Mucosa of descending colon (tissue), 3 donors: ENCODE measurements at places on chromosomes 16 and 17.

GRCh38 chr17:56913000-56913311, 893 bp downstream of the TRIM25 start:
- no peak for DNase-seq

- no peak for DNase-seq
Measured at GRCh38 chr17:20987511-20987910, 55.3 kb downstream of the USP22 start.

DNA sequence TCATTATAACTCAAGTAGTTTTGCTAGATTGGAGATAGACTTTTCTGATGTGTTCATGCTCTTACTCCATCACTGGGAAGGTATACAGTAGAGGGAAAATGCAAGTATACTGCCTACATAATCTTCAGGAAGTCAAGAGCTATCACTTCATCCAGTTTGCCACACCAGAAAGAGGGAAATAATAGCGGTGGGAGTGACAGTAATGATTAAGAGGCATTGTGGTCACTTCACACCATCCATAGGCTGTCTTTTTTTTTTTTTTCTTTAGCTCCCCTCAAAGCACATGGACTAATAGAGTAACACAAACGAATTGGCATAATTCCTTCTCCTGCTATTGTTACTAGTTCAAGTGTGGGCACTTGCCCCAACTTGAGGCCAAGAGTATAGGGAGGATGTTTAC, 28.4 kb upstream of the HLF start:
- no peak for DNase-seq

DNA sequence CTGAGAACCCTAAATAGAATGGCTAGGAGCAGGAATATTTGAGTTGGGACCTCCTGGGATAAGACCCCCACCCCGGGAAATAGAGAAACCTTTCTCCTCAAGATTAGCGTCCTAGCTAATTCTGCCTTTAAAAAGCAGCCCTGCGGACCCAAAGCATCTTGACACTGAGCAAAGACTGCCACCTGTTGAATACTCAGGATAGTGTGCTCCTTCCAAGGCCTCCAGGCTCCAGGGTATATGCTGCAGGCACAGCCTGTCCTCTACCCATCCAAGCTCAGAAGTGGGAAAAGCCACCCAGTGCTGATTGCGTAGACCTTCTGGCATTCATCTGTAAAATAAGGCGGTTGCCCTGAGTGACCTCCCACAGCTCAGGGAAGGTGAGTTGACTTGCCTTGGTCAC, 456.2 kb upstream of the DYNLRB2 start:
- peak; percentile 60 for DNase-seq

DNA sequence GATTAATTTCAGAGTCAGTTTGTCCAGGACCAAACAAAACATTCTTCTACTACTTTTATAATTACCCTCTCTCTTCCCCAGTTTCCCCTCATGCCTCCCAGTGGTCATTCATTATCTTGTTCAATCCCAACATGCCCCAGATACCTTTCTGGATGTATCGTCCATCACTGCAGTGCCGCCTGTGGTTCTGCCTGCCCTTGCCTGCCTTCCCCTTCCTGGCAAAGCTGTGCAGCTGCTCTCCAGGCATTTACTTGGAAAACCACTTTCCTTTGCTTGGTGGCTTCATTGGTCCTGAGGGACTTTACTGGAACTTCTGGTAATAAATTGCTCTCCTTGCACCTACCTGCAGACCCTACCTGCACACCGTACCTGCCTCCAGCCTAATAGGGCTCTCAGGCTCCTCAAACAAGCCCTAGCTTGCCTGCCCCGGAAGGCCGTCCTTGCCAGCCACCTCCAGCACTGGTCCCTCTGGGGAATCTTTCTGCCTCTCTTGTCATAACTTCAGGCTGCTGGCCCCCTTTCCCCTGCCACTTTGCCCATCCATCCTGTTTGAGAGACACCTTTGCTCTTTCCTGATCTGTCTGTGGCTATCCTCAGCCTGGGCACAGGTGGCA, 19.5 kb upstream of the MSI2 start:
- DNase-seq, result no peak

- DNase-seq, result no peak
Measured at GRCh38 chr16:49248227-49248626, 33.4 kb downstream of the CBLN1 start.

GRCh38 chr17:63478814-63479494, 2.1 kb downstream of the ACE start:
- DNase-seq, result peak; percentile 91

- peak; percentile 73 for DNase-seq
Measured at GRCh38 chr16:4511441-4512082, 27.0 kb downstream of the CDIP1 start.

- DNase-seq, result no peak
Measured at GRCh38 chr16:65781363-65781762, 585.1 kb upstream of the CDH5 start.

- DNase-seq, result no peak
Measured at GRCh38 chr17:39996800-39997199, 16.2 kb downstream of the PSMD3 start.

DNA sequence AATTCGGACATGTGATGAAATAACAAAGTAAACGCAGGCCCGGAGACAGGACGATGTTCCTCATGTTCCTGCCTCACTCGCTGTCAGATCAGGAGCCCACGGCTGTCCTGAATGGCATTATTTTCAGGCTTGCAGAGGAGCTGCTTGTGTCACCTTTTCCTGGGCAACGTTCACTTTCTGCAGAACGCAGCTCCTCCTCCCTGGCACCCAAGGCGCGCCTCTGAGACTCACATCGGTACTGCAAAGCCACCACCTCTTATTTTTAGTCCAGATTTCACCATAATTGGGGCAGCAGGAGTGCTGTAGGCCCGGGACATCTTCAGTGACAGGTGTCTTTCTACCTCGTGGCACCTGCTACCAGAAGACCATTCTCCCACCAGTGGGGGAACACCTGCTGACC, 8.0 kb upstream of the C16orf96 start:
- DNase-seq, result no peak

DNA sequence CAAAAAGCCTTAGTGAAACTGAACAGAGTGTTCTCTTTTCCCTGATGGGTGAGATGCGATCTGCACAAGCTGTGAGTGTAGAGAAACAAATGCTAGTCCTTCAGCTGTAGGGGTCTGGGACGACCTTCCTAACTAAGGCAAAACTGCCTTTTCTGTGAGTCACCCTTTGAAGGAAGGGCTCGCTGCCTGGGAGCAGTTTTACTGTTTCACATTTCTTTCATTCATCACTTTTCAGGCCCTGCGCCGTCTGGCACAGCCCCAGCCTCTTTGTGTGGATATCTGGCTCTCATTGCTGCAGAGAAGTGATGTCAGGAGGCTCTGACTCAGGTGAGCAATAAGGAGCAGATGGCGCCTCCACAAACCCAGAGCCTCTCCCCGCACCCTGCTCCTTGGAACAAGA, 57.4 kb downstream of the HS3ST3A1 start:
- no peak for DNase-seq

GRCh38 chr17:7425756-7426155, 340 bp downstream of the SPEM2 start:
- DNase-seq, result no peak

DNA sequence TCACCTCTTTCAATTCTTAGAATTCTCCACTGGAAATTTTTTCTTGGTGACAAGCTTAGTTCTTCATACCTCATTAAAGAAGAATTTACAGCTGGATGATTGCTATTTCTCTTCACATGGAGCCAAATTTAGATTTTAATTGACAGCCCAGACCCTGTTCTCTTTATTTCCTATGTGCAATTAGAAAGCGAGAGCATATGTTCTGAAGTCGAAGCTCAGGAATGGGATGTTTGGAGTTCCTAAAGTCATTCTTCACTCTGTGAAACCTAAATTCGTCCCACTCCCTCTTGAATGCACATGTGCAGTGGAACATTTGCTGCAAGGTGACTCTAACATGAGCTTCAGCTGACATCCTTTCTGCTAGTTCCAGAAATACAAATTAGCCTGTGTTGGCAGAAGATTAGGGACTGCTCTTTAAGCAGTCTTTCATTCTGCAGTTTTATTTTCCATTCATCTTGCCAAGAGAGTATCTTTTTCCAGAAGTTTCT, 129.3 kb upstream of the KCNJ16 start:
- no peak for DNase-seq

DNA sequence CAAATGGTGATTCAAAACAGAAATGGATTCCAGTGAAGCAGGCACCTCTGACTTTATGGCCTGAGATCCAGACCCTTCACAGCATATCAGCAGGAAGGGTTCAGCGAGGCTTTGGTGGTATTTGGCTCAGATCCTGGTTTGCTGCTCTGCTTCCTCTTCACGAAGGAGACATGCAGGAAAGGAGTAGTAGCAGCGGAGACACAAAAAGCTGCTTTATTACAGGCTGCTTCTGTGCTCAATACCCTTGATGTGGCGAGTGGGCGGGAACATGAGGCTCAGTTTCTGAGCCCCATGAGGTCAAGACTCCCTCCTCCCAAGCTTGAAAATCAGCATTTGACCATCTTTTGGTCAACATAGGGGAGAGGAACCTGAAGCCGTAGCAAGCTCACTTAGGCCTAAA, 213.3 kb upstream of the AXIN2 start:
- DNase-seq, result no peak

- DNase-seq, result no peak
Measured at GRCh38 chr16:5482256-5482655, 384.7 kb upstream of the EEF2KMT start.

GRCh38 chr17:6910987-6911603, 79.6 kb upstream of the TEKT1 start:
- no peak for DNase-seq

- peak; percentile 91 for DNase-seq
Measured at GRCh38 chr16:23835390-23836077, at the start of gene PRKCB. PRKCB (plus strand) TSS chr16:23835983.

DNA sequence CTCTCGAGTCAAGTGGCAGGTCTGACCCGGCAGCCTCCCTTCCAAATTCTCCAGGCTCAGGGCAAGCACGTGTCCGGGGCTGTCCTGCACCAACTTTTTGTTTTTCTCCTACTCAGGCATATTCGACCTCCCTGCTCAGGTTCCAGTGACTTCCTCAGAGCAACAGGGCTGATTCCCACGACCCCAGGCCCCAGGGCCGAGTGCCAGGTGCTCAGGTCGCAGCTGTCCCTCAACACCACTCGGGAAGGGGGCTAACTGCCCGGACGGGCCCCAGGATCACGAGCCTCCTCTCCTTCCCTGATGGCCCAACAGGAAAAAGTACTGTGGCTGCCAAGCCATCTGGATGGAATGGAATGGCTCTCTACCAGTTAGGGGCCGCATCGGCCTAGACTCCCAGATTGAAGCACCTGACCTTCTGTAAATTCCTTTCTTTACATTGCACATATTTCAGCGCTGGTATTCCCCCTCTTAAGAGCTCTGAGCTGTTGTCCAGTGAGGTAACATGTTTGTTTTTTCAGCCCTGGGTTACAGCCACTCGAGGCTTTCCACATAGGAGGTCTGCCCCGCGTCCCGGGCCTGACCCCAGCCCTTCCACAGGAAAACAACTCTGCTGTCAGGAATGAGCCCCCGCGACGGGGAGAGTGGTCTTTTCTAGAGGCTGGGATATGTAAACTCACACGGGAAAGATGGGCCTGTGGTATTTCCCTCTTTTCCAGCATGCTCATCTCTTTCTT, 25.0 kb downstream of the NXN start:
- DNase-seq, result no peak

- DNase-seq, result peak; percentile 67
Measured at GRCh38 chr16:11256661-11257130, 692 bp upstream of the SOCS1 start.

- peak; percentile 75 for DNase-seq
Measured at GRCh38 chr16:83899272-83899897, 470 bp downstream of the MLYCD start.

GRCh38 chr17:7839876-7840261, 5.9 kb downstream of the KDM6B start:
- peak; percentile 45 for DNase-seq

- DNase-seq, result no peak
Measured at GRCh38 chr17:21425321-21425720, 49.2 kb downstream of the KCNJ12 start.

DNA sequence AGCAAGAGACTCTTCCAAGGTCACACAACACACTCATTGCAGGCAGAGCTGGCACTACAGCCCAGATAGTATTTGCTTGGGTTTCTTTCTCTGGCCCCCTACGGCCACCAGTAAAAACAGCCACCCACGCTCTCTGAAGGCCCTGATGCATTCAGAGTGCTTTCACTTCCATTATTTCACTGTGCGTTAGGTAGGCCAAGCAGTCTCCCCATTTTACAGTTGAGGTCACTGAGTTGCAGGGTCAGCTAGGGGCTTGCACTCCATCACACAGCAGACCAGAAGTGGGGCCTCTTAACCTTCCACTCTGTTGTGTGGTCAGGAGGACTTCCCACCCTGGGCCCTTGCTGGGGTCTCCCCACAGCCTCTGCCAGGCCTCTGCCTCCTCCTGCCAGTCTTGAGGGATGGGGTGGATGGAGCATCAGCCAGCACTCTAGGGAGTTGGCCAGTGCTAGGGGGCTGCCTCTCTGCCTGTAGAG, 2.5 kb downstream of the TBX21 start:
- no peak for DNase-seq

DNA sequence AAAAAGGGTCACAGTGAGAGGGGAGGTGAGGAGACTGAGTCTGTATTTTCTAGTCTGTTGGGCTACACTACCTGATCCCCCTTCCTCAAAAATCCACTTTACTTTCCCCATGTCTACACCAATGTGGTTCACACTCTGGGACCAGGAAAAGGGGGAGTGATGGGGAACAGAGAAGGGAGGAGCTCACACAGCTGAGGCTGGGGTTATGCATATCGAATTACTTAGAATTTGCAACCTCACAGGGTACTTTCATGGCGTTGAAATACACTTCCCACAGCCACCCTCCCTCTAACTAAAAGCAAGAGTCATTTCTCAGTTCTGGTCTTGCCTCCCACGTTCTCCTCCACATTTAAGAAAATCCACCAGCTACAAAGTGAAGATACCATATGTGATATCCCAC, 14.1 kb downstream of the MAPT start:
- no peak for DNase-seq

DNA sequence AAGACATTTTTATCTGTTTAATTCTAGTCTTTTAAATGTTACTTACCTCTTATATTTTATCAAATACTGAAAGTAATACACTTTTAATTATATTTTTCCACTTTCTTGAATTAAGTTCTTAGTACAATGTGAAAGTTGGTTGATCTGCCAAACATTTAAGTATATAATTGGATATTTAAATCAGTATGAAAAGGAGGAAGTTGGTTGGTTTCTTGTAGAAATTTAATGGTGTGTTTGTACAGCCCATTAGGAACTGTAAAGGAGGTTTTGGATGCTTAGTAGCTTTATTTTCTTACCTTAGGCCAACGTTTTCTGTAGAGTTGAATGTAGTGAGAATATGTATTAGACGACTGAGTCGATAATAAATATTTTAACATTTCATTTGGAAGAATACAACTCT, 5.4 kb downstream of the NFATC3 start:
- no peak for DNase-seq

GRCh38 chr17:60819447-60820130, 141.9 kb downstream of the BCAS3 start:
- DNase-seq, result no peak

GRCh38 chr17:35432176-35433074, at the start of gene SLFN12:
SLFN12 (minus strand) TSS chr17:35432500; CDS start chr17:35423028, 9,472 bp downstream.
- DNase-seq, result no peak
